ENCODE measurements at places on chromosomes 2 and 18.
A peak's percentile ranks its signal among the peaks of the same experiment; 100 is the strongest.

GRCh38 chr2:69947325-69947931 is 14.0 kb downstream of the ASPRV1 start:
- DNase-seq = no peak

- no peak for DNase-seq
Measured at GRCh38 chr2:172323861-172324597, 103.4 kb upstream of the ITGA6 start.

- peak; percentile 8 for DNase-seq
Measured at GRCh38 chr2:168345601-168346000, 98.2 kb upstream of the STK39 start.

GRCh38 chr2:178277741-178278197 is 83.5 kb downstream of the OSBPL6 start:
- DNase-seq = no peak

DNA sequence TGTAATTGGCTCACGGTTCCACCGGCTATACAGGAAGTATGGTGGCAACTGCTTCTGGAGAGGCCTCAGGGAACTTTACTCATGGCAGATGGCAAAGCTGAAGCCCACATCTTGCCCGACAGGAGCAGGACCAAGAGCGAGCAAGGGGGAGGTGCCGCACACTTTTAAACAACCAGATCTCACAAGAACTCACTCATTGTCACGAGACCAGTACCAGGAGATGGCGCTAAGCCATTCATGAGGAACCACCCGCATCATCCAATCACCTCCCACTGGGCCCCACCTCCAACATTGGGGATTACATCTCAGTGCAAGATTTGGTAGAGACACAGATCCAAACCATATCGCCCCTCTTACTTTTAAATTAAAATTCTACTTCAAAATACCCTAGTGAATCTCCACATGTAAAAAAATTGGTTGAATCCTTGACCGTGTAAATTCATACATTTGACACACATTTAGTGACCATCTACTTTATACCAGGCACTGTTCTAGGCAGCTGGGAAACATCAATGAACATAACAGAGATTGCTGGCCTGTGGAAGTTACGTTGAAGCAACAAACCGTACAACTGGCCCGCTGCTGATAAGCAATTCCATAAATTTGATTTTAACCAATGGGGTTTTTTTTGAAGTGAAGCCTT is 87.6 kb downstream of the ALPK2 start:
- DNase-seq = peak; percentile 60

DNA sequence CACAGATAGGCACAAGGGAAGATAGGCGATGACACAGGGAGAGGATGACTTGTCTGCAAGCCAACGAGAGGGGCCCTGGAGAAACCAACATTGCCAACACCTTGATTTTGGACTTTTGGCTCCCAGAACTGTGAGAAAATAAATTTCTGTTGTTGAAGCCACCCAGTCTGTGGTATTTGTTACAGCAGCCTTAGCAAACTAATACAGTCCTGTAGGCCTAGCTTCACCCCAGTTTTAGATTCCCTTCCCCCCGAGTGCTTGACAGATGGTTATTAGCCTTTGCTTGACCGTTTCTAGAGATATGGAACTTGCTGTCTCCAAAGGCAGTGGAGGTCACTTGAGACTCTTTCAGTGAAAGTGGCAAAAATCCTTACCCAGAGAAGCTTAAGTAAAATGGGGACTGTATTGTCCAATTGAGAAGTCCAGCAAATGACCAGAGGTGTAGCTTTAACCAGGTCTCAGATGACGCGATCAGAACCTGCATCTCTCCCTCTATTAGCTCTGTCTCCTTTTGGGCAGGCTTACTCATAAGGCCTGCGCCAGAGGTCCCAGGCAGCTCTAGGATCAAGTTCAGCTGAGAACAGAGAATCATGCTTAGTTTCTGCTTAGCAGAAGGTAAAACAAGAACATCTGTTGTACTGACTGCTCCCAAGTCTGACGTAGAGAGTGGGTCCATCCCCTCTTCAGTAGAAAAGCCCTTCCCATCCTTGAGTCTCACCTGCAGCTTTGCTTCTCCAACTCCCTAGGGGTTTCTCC is 50.4 kb downstream of the MFSD6 start:
- no peak for DNase-seq

Data from hematopoietic multipotent progenitor cell treated with erythropoietin and hydrocortisone succinate and interleukin-3 and kit ligand, for 8 days (in vitro differentiated cells).